ENCODE measurements at places on chromosomes 5 and 9.
A peak's percentile ranks its signal among the peaks of the same experiment; 100 is the strongest.

DNA sequence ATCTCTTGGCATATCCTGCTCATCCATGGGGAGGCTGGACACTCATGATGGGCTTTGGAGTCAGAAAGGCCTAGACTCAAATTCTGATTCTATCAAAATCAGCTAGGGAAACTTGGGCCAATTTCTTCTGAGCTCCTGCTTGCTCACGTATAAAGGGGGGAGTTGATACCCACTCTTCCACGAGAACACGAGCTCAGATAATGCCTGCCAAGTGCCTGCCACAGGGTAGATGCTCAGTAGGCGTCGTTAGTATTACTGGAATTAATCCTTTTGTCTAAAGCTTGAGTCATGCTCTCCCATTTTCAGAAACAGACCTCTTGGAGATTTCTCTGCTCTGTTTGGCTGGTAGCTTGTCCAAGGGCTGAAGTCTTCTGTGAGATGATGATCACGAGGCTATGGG lies 238.3 kb upstream of the MVB12B start:
- DNase-seq = no peak

DNA sequence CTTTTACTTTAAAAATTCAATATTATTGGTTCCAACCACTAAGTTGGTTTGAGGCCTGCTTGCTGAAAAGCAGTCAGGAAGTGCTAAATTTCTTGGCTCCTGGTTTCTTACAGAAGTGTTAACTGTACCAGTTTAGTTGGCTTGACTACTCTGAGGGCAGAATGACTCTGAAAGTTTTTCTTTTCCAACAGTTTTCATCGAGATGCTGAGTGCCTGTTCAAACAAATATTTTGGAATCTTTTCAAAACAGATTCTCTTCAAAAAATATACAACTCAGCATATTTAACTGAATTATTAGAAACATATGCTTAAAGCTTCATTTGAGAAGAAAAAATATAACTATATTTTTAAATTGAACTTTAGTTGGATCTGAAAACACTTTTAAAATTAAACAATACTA lies 37.0 kb downstream of the SLC38A9 start:
- DNase-seq = no peak

DNA sequence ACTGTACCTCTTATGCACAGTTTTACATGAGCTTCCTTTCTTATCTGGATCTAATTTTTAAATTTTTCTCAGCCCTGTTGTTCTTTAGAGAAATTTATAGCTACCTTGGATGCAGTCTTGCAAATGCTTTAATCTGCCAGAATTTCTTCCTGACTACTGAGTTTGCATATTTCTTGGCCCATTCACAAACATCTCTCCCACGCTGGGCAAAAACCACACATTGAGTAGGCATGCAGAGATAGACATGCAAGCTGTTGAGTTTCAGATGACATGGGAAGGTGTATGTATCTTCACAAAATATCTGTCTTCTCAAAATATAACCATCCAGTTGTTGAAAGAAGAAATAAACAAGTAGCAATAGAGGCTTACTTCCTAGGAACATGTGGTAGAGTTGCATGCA lies 101.2 kb downstream of the PARP8 start:
- no peak for DNase-seq

GRCh38 chr9:121277518-121278295 lies 9.7 kb downstream of the GSN start:
- DNase-seq = no peak

- no peak for DNase-seq
These were observed 655.8 kb upstream of the SEMA6A start for GRCh38 chr5:117230375-117230774.

GRCh38 chr5:113615708-113616107 lies 102.2 kb downstream of the YTHDC2 start:
- no peak for DNase-seq

- no peak for DNase-seq
These were observed 142.5 kb downstream of the DENND1A start for GRCh38 chr9:123787416-123787815.

DNA sequence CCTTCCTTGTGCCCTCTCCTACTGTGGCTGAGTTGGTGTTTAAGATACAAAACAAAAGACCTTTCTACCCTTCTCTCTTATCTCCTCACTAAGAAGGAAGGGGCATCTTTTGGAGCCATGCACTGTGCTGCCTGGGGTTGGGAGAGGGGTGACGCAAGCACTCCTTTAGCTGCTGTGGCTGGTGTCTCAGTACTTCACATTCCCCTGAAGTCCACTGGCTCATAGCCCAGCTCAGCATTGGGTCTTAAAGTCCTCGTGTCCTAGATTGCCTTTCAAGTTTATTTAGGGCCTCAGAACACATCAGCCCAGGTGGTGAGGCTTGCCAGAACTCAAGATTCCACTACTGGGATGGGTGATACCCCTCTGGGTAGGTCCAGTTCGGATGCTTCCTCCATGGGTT lies 325.9 kb upstream of the CYLC2 start:
- no peak for DNase-seq

- DNase-seq = no peak
These were observed 117.4 kb downstream of the FBXL17 start for GRCh38 chr5:108264533-108264932.

DNA sequence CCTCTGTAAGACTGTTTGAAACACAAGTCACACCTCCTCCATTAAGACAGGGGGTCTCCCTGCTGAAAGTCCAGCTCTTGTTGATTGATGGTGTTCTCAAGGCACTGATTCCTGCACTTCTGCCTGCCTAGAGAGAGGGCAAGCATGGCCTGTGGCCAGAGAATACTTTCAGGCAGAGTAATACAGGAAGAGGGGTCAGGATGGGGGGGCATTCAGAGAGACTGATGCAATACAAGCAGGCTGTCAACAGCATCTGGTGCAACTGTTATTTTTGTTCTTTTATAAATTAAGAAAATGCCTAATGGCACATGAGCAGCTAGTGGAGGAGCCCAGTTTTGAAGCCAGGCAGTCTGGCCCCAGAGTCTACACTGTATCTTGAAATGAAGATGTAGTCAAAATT lies 302.2 kb downstream of the DIRAS2 start:
- no peak for DNase-seq

- peak; percentile 8 for DNase-seq
These were observed 410.1 kb downstream of the MAT2B start for GRCh38 chr5:163915481-163915961.

DNA sequence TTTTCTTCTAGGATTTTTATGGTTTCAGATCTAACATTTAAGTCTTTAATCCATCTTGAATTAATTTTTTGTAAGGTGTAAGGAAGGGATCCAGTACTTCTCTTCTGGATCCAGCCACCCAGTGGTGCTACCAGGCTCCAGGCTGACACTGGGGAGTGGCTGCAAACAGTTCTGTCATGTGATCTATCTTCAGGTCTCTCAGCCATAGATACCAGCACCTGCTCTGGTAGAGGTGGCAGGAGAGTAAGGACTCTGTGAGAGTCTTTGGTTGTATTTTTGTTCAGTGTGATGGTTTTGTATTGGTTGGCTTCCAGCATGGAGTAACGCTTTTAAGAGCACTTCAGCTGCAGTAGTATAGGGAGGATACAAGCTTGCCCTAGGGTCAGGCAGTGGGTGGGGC lies 205.9 kb downstream of the FGF10 start:
- no peak for DNase-seq

- no peak for DNase-seq
These were observed 97.7 kb downstream of the SLC44A1 start for GRCh38 chr9:105342147-105342505.

- no peak for DNase-seq
These were observed 111.8 kb upstream of the FCN2 start for GRCh38 chr9:134768709-134769351.

- DNase-seq = no peak
These were observed 288.7 kb downstream of the ZSWIM6 start for GRCh38 chr5:61620699-61621182.

DNA sequence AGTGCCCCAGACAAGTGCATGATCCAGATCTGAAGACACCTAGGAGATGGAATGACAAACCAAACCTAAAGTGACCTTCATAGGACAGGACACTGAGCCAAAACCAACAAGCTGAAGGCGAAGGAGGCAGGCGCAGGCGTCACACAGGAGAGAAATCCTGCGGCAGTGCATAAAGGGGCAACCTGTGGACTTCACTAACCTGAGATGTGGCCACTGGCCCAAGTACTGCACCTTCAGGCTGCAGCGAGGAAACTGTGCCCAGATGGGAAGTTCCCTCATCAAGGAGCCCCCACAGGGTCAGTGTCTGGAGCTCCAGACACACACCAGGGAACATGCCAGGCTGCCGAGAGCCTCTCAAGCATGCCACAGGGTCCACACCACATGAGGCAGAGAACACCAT lies 3.7 kb downstream of the IPPK start:
- DNase-seq = no peak

DNA sequence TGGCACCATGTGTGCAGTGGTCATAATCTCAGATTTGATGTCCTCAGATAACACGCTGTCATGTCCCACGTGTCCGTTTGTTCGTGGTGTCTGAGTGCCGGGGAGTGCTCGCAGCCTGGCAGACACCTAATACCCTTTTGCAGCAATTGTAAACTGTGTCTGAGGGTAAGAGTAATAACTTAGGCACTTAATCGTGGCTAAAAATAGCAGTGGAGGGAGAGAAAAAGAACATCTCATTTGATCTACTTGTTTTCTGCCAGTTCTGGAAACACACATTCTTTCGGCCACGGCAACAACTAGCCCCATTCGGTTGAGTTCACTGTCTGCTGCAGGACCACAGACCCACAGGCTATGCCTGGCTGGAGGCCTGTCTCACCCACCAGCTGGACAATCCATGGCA lies 16.5 kb downstream of the ADCY2 start:
- DNase-seq = no peak

GRCh38 chr9:137404961-137405567 lies 17.9 kb downstream of the EXD3 start:
- DNase-seq = no peak

- DNase-seq = peak; percentile 70
These were observed 8.8 kb downstream of the ATP10B start for GRCh38 chr5:160843240-160843639.

- DNase-seq = no peak
These were observed 109.5 kb downstream of the FOXD1 start for GRCh38 chr5:73339051-73339575.

DNA sequence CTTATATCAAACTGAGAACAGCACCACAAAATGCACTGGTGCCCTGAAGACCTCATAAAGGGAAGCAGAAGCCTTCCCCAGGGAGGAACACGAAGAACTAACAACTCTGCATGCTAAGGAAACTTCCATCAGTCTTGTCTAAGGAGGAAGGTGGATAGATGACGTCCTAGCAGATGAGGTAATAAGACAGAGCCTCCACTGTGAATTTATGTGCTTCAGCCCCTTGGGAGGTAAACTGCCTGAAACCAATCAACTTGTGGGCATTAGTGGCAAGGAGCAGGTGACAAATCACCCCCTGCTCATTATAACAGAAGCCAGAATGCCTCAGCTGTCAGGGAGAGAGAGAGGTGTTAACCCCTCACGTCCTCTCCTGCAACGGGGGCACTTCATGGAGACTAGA lies 48.9 kb upstream of the SPIN1 start:
- no peak for DNase-seq

DNA sequence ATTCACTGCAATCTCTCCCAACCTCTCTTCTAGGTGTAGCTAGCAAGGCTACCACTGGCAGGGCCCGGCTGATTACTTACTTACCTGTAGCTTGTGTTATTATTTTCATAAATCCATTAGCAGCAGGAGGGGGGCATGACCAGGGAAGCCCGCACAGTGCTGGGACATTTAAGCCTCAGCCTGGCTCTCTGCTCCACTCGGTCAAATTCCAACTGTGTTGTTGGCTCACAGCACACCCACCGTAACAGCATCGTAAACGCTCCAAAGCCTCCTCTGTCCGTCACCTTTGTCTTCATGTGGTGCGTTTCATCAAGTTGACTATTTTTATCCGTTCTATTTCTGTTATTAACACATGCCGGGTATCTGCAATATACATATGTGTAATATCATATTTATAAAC lies 264.7 kb downstream of the NSG2 start:
- no peak for DNase-seq

- peak; percentile 79 for DNase-seq
These were observed 1.1 kb downstream of the JADE2 start for GRCh38 chr5:134526483-134527155.

DNA sequence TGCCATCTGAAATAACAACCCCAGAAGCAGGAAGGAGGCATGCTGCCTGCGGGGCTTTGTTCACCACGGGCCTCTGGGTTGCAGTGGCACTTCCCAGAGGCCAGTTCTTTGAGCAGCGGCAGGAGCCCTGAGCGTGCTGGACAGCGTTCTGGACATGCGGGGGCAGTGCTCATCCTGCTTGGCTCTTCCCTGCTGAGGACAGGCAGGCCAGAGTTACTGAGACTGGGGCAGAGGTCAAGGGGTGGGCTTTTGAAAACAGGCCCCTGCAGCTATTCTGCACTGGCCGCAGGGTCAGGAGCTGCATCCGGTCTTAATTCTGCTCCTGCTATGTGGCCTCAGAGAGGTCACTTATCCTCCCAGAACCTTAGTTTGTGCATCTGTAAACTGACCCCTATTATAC lies 258.6 kb downstream of the FSTL4 start:
- no peak for DNase-seq

GRCh38 chr5:56637321-56637920 lies 177.9 kb upstream of the MAP3K1 start:
- DNase-seq = peak; percentile 38

DNA sequence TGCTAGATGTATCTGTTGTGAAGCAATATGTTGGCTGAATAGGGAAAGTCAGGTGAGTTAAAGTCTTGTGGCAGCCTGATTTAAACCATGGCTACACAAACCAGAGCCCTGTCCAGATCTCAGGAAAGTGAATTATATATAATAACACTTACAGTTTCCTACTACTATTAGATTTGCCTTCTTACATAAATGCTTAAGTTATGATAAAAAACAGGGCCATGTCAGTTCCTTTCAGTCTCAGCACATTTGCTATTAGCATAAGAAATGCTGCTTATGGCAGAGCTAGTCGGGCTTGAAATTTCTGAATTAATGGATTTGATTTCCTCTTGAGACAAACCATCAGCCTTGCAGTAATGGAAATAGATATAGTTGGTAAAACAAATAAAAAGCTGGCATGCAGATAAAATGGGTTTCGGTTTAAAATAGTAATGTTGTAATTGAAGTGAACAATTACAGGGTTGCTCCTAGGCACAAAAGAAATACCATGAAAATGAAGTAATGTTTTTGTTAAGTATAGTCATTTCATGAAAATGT lies 664.2 kb upstream of the ZNF608 start:
- no peak for DNase-seq

DNA sequence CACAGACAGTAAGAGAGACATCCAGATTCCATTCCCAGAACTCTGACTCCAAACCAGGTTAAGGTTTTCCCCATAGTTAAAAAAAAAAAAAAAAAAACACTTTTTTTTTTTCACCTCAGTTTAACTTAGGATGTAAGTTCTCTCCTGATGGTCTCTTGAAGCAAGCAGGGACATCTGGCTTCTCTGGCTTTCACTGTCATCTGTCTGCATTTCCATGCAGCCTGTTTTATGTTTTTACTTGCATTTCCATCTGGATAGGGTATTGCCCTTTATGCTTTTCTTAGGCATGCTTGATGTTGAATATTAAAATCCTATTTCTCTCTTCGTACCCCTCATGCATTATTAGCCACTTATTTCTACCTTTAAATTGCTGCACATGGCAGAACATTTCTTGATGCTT lies 135.3 kb upstream of the WWC1 start:
- no peak for DNase-seq
